NCI-H2171 treated with DMSO at 0.1 percent for 48 hours (cell line): ENCODE measurements at places on chromosomes 5 and 9.

- DNase-seq = peak; percentile 70
These were observed 117.5 kb upstream of the OR13F1 start for GRCh38 chr9:104386425-104387069.

- no peak for DNase-seq
These were observed 1037.0 kb downstream of the NR2F1-AS1 start for GRCh38 chr5:92544036-92544435.

GRCh38 chr9:93252781-93253530, 69.0 kb downstream of the WNK2 start:
- no peak for DNase-seq

DNA sequence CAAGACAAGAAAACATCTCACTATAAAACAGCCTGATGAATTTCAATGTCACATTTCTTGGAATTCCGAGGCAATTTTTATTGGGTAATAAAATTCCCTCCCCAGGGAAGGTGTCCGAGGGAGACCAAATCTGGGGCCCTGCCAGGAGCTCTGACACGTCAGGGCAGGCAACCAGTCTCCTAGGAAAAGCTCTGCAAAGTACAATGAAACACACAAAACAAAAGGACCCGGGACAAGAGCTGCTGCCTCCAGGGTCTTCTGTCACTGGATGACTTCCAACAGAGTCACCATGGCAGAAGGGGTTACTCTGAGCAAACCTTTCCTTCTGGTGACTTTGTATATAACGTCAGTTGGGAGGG, 50.8 kb downstream of the SAXO1 start:
- peak; percentile 15 for DNase-seq

- peak; percentile 65 for DNase-seq
These were observed 25.5 kb downstream of the ESM1 start for GRCh38 chr5:54959673-54960418.

DNA sequence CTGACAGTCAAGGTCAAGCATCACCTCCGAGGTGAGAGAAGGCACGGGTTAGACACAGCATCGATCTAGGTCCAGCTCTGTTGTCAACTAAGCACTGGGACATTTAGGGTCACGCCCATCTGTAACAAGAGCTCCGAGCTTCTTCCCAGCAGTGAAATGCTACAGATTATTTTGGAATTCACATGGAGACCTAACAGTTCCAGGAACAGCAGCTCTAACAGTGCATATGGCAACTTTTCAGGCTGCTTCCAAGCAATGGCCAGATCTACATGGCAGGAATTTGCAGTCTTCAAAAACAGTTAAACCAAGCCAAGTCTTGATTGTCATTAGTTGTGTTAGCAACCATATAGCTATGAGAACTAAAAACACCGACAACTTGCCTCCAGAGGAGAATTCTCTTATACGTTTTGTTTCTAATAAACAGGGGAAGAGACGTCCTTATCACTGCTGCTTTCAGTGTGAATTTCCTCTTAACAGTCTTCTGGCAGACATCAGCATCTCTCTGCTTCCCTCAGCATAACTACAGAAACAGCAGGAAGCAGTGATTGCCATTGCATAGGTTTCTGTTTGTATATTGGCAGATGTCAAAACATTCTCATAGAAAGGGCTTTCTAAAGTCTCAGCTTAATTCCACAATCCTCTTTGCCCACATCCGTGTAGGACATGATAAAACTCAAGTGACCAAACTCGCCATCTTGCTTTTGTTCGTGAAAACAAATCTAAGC, 242.1 kb upstream of the DAPK1 start:
- no peak for DNase-seq

DNA sequence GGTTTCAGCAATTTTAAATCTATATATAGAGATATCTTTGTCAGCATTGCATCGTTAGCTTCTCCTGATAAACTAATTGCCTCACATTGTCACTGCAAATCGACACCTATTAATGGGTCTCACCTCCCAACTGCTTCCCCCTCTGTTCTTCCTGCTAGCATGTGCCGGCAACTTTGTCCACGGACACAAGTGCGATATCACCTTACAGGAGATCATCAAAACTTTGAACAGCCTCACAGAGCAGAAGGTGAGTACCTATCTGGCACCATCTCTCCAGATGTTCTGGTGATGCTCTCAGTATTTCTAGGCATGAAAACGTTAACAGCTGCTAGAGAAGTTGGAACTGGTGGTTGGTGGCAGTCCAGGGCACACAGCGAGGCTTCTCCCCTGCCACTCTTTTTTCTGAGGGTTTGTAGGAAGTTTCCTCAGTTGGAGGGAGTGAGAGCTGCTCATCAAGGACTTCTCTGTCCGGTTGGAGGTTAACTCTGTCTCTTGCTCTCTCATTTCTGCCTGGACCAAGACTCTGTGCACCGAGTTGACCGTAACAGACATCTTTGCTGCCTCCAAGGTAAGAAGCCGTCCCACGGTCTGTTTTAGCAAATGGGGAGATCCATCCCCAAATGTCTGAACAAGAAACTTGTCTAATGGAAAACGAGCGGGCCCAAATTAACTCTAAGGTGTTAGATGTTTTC, at the start of gene IL4:
Gene IL4, plus strand, starts transcription at position 51 of the 692 bp plus-strand sequence. Its CDS starts 62 bp downstream, at position 113.
- DNase-seq = peak; percentile 55

DNA sequence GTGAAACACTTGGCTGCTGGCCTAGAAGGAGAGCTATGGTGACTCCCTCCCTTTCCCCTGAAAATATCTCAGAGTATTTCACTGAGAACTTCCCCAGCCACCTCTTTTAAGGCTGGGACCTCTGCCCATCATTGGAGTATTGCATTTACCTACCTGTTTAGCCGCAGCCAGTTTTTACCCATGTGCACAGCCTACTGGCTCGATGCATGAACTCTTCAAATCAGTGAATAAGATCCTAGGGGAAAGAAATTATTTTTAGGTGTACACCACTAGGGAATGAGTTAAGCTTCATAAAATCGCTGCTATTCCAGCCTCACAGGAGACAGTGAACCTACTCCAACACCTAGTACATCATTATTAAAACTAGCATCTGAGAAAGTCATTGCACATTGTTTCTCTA, 16.8 kb upstream of the FAM174A start:
- DNase-seq = no peak
